RPMI7951 (cell line): ENCODE measurements at places on chromosomes 1 and 21.

DNA sequence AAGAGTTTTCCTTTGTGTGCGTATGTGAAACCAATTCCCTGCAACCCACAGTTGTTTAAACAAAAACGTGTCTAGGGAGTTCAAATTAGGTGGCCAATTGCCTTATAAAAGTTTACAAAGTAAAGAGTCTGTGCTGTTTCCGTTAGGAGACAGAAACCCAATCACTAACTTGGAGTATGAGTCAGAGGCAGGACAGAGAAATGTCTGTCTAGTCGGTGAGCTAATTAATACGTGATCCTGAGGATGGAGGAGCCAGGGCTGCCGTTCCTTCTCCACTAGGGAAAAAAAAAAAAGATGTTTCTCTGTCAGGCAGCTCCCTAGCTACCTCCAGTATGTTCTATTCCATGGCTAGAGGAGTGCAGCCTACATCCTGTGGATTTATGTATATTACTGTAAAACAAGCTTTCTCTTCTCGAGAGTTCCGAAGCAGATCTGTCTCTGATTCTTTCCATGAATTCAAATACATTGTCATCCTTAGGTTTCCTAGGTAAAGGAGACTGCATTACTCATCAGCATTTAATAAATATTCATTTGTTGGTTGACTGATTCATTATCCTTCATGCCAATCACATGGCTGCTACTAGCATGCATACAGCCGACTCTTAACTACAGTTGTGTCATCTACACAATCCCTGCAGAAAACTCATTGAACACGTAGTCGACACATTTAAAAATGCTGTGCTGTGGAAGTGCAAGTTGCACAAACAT is 430.6 kb downstream of the KIF26B start:
- peak; percentile 88 for DNase-seq

- no peak for DNase-seq
These were observed 21.1 kb downstream of the TOMM20 start for GRCh38 chr1:235107368-235108184.

- no peak for DNase-seq
These were observed 12.4 kb downstream of the SLC19A2 start for GRCh38 chr1:169473347-169473746.

DNA sequence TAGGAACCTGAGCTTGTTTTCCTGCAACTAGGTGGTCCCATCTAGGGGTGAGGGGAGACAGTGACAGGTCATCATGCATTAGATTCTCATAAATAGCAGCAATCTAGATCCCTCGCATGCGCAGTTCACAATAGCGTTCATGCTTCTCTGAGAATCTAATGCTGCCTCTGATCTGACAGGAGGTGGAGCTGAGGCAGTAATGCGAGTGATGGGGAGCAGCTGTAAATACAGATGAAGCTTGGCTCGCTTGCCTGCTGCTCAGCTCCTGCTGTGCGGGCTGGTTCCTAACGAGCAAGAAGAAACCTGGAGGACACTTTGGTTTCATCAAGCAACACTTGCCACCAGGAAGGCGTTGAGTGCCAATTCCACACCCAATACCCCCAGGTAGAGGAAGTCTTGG is 95.1 kb upstream of the OLIG2 start:
- no peak for DNase-seq

- DNase-seq: no peak
These were observed 10.5 kb downstream of the CDKN2C start for GRCh38 chr1:50980505-50980904.
